Fibroblast of skin of right biceps (primary cell): ENCODE measurements at places on chromosomes 2 and 18.
A peak's percentile ranks its signal among the peaks of the same experiment; 100 is the strongest.

DNA sequence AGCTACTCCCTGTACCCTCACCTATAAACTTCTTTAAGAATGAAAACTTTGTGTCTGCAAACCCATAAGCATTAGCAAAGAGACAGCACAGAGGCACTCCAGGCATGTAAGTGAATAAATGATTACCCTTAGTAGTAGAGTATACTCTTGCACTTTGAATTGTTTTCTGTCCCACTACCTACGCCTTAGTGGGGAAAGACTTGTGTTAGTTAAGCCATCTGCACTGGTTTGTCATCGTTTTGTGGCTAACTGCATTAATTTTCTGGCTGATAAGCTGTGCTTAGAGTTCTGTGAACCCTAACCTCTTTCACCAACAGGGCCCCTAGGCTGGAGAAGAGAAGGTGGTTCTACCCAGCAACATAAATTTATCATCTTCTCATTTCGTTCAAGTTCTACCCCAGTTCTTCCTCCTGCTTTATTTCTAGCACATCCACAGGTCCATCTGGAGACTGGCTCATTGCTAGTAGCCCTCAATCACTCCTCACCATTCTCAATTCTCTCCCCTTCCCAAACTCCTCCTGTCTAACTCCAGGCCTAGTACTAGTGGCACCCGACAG, 710 bp downstream of the LMAN2L start:
- no peak for DNase-seq

DNA sequence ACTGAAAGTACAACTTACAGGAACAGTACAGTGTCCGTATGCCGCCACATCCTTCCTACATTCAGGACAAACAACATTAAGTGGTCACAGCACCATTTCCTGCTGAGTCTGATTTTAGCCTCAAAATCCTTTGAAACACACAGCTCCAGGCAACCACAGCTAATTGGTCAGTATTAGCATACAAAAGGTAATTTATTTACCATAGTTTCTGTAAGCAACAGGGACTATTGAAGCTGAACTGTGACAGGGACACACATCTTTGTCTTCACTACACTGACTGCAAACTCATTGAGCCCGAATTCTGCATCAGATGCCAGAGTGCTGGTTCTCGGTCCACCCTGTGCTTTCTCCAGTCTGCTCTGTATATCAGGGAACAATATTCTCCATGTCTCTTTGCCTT, 151.8 kb downstream of the ST6GAL2 start:
- DNase-seq, result no peak

DNA sequence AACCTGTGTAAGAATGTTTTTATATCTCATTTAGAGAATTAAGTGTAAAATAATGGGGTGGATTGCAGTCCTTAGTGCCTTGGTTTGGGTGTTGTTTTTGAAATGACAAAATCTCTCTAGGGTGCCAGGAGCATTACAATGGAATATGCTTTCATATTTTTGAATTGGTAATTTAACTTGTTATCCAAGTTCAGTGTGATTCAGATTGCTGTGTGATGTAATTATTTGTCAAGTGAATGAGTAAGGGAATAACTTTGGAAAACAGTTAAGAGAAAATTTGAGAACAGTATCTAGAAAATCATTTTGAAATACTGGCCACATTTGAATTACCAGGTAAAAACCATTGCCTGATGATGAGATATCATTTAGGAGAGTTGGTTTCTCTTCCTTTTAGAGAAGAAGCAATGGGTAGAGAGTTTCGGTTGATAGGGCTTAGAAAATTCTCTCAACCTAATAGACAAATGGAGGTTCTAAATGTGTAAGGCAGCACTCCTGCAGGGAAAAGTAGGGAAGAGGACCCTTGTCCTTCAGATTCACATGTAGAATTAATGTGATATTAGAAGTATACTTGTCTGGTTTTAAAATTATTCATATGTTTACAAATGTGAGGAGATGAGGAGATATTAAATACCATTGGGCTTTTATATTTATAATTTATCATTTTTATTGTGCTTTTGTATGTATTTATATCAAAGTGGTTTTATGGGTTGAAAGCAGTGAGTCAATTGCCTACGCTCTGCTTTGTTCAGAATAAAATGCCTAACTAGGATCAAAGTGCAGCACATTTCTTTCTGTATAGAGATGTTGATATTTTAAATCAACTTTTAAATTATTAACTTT, 124.8 kb downstream of the PHLPP1 start:
- DNase-seq, result peak; percentile 8

DNA sequence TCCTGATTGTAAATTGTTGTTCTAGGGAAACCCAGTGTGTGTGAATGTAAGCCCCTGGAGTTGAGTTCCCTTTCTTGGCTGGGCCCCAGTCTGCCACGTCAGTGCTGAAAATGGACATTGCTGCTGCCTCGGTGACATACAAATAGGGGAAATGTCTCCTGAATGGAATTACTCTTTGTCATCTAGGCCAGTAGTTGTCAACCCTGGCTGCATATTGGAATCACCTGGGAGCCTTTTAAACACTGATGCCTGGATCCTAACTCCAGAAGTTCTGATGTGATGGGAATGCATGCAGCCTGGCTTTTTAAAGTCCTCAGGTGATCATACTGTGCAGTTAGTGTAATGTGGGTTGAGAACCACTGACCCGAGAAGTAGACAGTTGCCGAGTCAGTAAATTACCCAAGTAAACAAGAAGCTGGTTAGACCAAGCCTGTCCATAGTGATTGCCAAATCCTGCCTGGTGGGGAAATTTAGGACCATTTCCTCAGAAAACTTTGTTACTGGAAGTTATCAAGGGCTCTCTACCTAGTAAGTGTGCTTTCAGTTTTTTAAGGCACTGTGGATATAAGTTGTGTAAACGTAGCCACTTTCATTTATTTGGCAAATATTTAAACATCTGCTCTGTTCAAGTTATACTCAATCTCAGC, 27.6 kb upstream of the IL1R1 start:
- DNase-seq, result peak; percentile 78

DNA sequence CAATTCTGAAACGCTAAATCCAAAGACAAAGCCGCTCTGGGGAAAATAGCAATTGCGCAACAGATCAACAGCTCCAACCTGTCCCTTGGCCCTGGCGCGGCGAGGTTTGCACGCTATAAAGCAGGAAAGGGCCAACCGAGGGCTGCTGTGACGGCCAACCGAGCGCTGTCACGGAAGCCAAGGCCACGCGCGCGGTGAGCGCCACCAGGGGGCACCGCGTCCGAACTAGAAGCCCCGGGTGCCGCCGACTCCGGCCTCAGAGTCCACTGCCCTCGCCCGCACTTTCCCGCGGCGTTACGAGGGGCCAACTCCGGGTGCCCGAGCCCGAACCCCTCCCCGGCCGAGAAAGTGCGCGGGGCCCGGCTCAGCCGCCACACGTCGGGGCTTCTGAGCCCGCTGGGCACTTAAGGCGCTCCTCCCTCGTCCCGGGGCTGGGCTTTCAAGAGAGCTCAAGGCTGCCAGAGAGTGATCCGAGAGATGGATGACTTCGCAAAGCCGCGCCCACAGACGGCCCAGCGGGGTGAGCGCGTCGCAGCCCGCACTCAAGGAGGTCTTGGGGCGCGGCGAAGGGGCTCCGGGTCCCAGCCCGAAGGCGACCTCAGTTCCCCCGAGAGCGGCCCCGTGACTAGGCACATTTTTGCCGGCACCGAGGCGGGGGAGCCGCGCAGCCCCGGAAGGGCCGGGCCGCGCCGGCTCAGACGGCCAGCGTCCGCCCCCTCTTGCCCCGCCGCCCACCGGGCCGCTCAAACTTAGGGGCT, 897 bp downstream of the NFE2L2 start:
- peak; percentile 99 for DNase-seq

DNA sequence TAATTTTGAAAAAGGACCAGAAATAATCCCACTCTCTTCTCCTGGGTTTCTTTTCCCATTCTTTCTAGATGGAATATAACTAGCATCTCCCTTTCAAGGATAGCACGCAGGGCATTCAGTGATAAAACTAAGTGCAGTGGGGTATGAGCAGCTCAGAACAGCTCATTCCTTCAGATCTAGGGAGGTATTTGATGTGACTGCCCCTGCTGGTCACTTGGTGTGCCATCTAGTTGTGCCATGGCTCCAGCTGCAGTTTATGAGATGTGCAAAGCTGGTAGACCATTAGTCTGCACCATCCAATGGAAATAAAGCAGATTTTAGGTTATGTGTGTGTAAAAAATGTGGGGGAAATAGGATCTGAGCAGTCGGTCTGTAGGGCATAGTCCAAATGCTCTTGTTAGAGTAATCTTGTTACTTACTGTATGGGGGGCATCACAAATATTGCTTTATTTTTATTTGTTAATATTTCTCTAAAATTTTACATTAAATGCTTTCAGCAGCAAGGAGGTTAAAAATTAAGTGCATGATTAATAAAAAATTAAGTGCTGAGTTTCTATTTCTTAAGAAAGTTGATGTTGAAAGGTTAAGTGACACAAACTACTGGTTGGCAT, 38.9 kb downstream of the CTAGE1 start:
- DNase-seq, result peak; percentile 28

GRCh38 chr2:16707014-16707623, 41.5 kb upstream of the CYRIA start:
- no peak for DNase-seq

DNA sequence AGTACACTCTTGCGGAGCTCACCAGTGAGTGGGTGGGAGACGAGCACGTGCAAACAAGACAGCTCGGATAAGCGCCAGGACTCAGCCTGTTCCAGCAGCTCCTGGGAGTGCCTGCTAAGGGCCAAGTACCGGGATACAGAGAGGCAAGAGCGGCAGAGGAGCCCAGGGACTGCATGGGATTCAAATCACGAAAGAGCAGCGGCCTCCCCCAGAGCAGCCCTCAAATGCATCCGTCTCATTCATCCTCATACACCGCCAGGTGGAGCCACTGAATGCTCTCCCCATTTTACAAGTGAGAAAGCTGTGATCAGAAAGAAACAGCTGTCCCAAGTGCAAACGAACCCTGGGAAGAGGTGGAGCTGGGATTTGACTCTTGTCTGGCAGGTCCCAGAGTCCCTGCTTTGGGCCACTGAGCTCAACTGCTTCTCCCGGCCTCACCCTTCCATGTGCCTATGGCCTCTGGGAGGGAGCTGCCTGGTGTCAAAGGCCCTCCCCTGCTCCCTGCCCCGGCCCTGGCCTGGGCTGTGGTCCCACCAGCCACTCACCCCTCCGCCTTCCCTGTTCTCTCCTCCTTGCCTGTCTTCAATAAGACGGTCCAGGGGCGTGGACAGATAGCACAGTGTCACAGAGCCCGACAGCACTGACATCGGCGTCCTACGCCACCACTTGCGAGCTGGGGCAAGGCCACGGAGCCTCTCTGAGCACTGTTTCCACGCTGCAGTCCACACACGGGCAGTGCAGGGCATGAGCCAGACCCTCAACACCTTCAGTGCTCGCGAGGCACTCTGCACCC, 72.8 kb upstream of the TAF1B start:
- peak; percentile 72 for DNase-seq

GRCh38 chr2:903223-903900, 47.3 kb upstream of the SNTG2 start:
- no peak for DNase-seq

- peak; percentile 75 for DNase-seq
These were observed 5.7 kb downstream of the RAMP1 start for GRCh38 chr2:237864940-237865622.
